Stimulated activated CD8-positive, alpha-beta memory T cell treated with anti-CD3 and anti-CD28 coated beads, Interleukin-7, amount 100 ng/mL, for 1 hour (primary cell): ENCODE measurements at places on chromosomes 1 and 21.

DNA sequence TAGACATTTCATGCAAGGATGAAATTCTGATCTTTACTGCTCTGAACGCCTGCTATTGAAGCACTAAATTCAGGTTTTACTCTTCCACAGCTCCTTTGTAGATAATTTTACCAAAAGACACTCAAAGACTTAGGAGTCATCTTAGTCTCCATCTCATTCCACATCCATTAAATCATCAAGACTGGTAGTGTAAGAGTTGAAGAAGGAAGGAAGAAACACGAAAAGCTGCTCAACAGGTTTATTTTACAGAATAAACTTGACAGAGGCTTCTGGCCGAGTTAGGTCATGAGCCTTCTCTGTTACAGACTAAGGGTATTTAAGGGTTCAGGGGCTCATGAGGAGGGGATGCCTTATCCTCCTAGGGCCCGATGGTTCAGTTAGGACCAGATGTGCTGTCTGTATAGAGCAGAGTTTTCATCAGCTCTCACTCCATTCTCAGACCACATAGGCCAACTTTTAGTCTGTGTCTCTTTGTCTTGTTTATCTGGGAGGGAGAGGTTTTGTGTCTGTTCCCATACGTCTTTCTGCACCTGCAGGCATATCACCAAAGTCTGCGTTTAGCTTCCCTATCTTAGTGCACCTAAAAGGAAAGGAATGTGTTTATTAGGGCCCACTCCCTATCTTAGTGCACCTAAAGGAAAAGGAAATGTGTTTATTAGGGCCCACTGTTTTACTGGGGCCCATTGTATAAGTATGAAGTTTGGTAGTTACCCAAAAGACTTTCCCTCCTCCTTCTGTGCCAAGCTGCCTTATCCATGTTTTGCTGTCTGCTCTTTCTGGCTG is 57.4 kb upstream of the RGS18 start:
- no peak for DNase-seq

- no peak for DNase-seq
Observed at GRCh38 chr1:39646232-39647081, 7.0 kb upstream of the HEYL start.

GRCh38 chr1:119935915-119936314 is 39.6 kb upstream of the ADAM30 start:
- DNase-seq: no peak

DNA sequence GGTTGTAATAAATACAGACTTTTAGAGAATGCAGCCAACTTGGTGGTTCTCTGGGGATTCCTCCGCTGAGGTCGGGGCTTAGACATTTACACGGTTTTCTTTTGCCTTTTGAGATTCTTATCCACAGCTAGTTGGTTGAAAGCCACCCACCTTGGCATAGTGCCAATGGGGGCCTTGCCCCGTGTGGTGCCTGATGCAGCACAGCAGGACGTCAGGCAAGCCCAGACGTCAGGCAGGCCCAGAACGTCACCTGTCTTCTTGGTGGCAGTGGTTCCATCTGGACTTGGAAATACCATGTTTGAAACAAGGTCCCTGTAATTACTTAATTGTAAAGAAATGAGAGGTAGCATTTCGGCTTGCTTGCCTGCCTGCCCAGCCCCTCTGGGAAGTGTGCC is 78.5 kb downstream of the GALNT2 start:
- no peak for DNase-seq

DNA sequence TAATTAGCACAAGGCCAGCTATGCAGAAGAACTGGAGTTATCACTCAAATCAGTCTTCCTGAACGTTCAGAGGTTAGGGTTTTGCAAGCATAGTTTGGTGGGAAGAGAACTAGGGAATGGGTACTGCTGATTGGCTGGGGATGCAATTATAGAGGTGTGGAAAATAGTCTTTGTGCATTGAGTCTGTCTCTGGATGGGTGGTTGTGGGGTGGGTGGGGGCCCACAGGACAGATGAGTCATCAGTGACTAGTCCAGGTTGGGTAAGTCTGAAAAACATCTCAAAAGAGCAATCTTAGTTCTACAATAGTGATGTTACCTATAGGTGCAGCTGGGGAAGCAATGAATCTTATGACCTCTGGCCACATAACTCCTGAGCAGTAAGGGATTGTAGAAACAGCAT is 89.7 kb upstream of the HMCN1 start:
- DNase-seq: no peak

GRCh38 chr21:41671859-41672542 is 94.9 kb downstream of the RIPK4 start:
- DNase-seq: no peak

- no peak for DNase-seq
Observed at GRCh38 chr1:209829716-209830115, 1.9 kb downstream of the UTP25 start.

DNA sequence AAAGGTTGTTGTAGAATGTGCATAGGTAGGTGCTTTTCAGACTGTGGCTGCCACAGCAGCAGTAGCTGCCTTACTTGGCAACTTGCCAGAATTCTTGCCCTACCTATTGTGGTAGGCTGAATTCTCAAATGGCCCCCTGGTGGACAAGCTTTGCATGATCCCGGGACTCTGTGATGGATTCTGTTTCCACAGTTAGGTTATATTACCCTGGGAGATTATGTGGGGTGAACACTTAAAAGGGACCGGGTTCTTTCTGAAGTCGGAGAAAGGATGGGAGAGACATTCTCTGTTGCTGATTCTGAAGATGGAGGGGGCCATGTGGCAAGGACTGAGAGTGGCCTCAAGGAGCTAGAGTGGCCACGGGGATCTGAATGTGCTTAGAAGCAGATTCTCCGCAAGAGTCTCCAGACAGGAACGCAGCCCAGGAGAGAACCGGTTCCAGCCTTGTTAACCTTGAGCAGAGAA is 32.1 kb upstream of the KCNE1 start:
- DNase-seq: no peak

DNA sequence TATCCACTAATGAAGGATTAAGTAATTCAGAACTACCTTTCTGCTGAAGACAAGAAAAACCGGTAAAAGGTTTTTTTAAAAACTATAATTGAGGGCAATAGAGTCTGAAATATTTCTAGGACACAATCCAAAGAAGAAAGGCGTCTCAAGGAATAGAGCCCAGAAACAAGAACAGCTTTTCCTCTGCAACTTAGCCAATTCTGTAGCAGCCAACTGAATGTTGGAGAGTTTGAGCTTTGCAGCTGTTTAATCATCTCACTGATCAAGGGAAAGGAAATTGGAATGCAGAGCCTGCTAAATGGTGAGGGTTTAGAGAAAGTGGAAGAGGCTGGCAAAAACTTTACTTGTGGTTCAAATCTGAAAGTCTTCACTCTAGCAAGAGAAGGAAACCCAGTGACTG is 818.9 kb downstream of the KCNT2 start:
- no peak for DNase-seq

- DNase-seq: no peak
Observed at GRCh38 chr1:24803987-24804530, 58.8 kb downstream of the CLIC4 start.

- DNase-seq: no peak
Observed at GRCh38 chr21:37373539-37373938, 7.0 kb downstream of the DYRK1A start.

- DNase-seq: no peak
Observed at GRCh38 chr1:59218521-59219236, 78.2 kb upstream of the FGGY start.

DNA sequence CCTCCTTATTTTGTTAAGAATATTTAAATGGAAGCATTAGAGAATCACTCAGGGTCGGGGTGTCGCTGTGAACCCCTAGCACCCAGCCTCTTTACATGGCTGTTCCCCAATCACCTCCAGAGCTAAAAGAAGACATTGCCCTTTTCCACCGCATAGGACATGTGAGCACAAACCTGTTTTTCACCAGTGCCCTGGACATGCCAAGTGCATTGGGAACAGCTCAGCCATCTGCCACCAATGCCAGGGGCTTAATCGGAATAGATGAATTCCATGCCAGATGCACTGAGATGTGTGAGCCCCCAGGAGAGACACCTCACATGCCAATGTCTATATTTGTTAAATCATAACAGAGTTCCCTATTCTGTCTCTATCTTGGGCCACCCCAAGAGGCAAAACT is 33.3 kb downstream of the EIF2D start:
- no peak for DNase-seq

DNA sequence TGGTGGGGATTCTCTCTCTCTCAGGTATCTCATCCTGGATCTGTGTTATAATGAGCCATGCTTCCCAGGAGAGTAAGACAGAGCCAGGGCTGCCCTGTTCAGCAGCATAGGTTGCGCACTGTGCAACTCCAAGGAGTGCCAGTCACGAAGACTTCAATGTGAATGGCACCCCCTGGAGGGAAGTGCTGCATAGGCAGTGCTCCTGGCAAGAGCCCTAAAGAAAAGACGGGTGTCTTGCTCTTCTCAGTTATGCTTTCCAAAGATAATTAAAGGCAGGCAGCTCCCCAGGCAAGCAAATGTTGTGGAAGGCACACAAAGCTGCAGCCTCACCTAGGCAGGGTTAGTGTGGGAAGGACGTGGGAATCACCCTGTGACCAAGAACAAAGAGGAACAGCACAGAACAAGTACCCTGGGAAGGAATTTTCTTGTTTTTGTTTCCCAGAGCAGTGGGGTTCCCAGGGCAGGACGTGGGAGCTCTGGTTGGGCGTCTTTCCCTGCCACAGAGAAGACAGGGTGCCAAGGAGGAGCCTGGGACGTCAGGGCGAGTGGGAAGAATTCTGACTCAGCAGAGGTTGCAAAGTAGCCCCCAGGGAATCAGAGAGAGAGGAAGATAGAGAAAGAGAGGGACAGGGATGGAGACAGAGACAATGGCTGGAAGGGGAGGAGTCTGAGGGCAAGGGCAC is 120.9 kb downstream of the KCNN3 start:
- no peak for DNase-seq

- no peak for DNase-seq
Observed at GRCh38 chr1:6807782-6808181, 22.5 kb downstream of the CAMTA1 start.

- DNase-seq: no peak
Observed at GRCh38 chr1:115258302-115258866, 79.7 kb downstream of the NGF start.

- DNase-seq: no peak
Observed at GRCh38 chr1:213054733-213055591, 3.9 kb downstream of the RPS6KC1 start.

- DNase-seq: no peak
Observed at GRCh38 chr21:42770717-42771502, 108.4 kb downstream of the WDR4 start.

GRCh38 chr1:207140536-207140935 is 36.5 kb downstream of the C4BPA start:
- no peak for DNase-seq

GRCh38 chr1:237858992-237859391 is 31.7 kb downstream of the ZP4 start:
- no peak for DNase-seq

DNA sequence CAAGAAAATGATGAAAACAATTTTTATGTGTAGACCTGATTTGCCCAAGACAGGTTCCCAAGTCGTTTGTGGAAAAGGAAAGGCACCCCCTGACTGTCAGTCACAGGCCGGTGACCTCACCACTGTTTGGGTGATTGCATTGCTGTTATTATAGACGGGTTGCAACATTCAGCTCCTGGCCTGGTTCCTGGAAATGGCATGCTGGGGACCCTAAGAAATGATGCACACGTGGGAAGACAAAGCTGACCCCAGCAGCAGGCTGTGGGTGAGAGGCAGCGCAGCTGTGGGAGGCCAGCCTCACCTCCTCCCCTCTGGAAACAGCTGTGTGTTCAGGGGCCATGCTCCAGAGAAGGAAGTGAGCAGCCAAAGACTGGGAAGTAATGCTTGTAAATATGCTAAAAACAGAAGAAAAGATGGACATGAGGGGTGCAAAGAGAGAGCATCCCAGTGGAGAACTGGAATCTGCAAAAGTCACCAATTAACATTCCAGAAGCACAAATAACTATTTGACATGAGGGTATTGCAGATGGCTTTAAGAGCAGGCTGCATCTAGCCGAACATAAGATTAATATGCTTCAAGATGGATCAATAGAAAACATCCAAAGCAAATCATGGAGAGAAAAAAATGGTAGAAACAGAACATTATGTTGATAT is 23.4 kb upstream of the ABCG1 start:
- no peak for DNase-seq

- no peak for DNase-seq
Observed at GRCh38 chr1:223739366-223740037, 27.2 kb downstream of the CAPN2 start.

- no peak for DNase-seq
Observed at GRCh38 chr1:229848752-229849677, 218.0 kb upstream of the GALNT2 start.

DNA sequence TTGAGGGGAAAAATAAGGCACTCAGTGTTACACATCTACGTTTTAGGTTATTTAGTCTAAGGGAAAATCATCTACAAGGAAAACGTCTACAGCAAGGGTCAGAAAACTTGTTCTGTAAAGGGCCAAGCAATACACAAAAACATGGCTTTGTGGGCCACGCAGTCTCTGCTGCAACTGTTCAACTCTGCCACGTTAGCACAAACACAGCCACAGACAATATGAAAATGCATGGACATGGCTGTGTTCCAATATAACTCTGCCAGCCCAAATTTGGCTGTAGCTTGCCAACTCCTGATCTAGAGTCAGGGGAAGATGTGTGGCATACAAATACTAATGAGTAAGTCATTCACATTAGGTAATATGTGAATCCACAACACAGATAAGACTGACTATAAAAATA is 40.7 kb downstream of the COA6 start:
- no peak for DNase-seq

DNA sequence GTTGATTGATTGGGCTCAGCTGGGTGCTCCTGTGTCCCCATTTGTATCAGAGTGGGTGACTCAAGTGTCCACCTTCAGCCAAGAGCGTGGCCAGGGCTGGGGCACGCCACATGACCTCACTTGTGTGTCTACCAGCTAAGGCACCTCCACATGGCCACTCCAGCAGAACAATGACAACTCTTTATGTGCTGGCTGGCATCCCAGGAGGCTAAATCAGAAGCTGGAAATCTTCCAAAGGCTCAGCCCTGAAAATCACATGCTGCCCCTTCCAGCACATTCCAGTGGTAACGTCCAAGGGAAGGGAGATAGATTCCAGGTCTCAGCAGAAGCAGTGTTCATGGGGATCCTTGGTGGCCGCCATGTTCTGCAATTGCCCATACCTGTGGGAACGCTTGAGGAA is 585.5 kb downstream of the AJAP1 start:
- no peak for DNase-seq

DNA sequence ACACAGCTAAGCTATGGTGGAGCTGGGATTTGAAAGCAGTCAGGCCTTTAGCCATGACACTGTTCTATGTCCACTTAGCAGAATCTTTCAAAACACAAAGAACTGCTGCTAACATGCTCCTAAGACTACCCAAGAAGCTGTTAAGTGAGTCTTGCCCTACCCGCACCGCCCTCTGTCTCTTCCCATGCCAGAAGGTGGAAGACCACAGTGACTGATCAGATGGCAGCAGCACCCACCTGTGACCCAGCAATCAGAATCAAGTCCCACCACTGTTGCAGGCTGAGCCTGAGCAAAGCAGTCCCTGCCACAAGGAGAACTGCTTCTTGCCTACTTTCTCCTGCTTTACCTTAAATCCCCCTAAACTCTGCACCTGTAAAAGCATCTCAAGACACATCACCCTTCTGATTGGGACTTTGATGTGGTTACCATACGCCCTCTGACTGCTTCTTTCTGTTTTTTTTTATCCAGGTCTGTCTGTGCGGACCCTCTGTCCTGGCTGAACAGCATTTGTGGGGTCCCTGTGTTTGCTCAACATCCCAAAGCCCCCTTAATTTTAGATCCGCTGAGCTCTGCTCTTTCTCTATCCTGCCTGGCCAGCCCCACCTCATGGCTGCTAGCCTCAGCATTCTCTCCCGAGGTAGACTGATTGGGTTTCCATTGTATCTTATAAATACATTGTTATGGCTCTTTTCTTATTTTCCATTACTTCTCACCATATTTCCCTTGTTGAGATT is 16.0 kb downstream of the IRF2BP2 start:
- no peak for DNase-seq
